Stimulated activated CD4-positive, alpha-beta T cell treated with anti-CD3 and anti-CD28 coated beads, TNF-alpha, amount 100 ng/mL, for 4 hours (primary cell): ENCODE measurements at places on chromosomes 1 and 21.

- DNase-seq, result no peak
These were observed 397.4 kb downstream of the PTPRU start for GRCh38 chr1:29633771-29634170.

DNA sequence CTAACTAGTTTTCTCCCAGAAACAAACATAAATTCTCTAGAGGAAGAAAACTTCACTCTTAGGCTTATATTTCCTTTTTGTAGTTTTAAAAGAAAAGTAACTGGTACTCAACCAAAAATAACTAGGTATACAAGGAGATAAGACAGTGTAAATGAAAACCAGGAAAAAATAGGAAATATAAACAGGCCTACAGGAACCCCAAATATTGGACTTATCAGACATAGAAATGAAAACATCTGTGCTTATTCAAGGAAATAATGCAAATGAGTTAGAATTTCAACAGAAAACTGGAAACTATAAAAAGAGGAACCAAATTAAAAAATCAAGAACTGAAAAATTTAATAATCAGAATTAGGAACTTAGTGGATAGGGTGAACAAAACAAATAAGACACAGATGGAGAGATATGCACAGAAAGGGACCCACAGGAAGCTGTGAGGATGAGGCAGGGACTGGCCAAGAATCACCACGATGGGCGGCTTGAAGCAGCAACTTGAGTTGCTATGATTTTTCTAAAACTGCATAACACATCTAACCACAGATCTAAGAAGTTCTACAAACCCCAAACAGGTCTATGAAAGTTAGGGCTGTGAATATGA, 67.5 kb upstream of the ACTRT2 start:
- no peak for DNase-seq

DNA sequence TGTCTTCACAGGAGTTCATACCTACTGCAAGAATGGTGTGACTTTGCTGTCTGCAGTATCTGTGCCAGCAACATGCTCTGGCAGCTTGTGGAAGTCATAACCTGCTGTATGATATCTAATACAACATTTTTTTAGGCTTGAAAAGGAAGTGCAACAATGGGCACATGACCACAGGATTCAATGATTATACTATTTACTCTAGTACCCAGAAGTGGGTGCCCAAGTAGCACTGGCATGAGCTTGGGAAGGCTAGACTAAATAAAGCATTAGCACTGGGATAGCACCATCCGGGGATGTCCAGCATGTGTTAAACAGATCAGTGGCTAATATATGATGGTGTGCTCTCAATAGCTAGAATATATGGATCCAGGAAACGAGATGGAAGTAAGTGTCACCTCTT, 98.6 kb upstream of the PDE4B start:
- DNase-seq, result no peak

DNA sequence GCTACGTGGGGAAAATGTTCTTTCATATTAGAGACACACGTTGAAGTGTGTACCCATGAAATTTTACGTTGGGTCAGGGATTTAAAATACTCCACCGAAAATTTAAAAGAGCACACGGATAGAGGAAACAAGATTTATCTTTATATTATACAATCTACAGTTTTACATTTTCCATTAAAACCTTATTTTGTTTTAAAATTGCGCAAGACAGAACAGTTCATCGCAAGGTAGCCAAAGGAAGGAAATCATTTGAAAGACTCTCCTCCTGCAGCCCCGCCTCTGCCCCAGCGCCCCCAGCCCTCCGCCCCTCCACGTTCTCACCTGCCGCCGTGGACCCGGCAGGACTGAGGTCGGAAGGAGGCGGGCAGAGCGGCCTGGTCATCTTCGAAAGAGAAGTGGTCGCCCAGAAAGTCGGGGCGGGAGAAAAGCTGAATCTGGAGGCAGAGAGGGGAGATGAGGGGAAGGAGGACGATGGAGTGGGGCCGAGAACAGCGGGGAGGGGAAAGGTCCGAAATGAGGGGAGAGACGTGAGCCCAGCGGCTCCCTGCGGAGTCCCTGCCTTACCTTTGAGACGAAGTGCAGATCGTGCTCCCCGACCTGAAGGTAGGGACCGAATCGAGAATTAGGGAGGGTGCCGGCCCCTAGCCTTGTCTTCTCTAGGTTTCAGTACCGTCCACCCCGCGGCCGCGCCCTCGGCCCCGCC, 18.0 kb downstream of the CRYBG2 start:
- DNase-seq, result no peak

- DNase-seq, result no peak
These were observed 28.4 kb upstream of the AHCTF1 start for GRCh38 chr1:246959944-246960693.

DNA sequence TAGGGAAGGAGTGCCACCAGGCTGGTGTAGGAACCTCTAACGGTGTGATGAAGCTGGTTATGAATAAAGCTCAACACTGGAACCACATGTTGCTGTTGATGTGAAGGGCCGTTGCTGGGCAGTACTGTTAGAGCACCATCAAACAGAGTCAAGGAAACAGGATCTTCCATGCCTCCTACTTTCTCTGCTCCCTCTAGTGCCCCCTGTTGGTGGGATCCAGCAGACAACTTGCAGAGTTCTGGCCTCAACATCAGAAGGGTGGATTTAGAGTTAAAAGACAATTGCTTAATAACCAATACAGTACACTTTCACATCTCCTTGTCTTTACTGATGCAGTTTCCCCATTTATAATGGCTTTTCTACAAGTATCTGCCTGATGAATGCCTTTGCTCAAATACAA, 336.4 kb downstream of the NTNG1 start:
- no peak for DNase-seq

DNA sequence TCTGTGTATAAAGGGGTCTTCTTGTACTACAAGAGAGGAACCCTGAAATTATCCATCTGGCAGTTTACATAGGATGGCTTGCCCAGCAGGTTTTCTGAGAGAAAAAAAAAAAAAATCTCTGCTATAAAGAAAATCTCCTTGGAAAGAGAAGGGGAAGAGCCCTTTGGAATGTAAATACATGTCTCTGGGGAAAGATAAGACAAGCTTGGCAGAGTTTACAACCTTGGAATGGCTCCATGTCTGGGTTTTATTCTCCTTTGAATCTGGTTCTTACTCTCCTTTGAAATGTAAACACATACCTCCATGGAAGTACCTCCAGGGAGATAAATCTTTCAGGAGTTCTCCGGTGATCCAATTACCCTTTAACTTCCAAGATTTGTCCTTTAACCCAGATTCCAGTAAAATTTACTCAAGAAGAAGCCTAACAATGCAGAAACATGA, 45.1 kb upstream of the DNAH14 start:
- no peak for DNase-seq

- DNase-seq, result no peak
These were observed 30.0 kb upstream of the IRF2BP2 start for GRCh38 chr1:234639961-234640360.

DNA sequence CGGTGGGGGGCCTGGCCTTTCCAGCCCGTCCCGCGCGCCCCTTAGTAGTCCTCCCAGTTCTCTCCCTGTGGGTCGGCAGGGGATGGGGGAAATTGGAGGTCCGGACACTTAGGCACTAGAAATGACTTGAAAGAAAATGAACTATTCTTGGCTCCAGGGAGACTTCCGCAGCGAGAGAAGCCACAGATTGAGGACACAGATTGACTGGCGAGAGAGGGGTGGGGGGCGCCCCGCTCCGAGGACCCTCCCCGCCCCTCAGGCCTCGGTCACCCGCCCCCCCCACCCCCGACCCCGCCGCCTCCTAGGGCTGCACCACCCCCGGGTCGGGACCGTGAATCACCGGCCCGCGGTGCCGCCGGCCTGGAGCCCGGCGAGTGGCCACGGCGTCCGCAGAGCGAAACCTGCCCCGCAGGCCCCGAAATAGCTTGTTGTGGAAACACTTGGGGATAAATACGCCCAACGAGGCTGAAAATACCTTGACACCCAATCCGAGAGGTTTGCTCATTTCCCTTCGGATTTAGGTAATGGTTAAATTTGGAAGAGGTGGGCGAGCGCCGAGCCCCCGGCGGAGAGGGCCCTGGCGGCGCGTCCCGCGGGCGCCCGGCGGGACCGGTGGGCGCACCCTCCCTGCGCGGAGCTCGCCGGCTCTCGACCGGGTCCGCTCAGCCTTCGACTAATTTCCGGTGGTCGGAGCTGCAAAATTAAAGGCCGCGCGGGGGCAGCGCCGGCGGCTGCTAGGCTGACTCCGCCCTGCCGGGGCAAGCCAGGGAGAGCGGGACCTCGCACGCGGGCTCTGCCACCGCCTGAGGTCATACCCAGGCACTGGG, at the start of gene GFI1:
TSS of gene GFI1 (minus strand) at position 675 of the 827 bp plus-strand sequence. CDS start 3,438 bp downstream, outside the sequence.
- peak; percentile 43 for DNase-seq

- no peak for DNase-seq
These were observed 532.8 kb downstream of the MATN1 start for GRCh38 chr1:30190511-30191153.

GRCh38 chr1:106889583-106889982, 166.9 kb upstream of the PRMT6 start:
- no peak for DNase-seq

GRCh38 chr1:40399984-40400704, 26.6 kb downstream of the SMAP2 start:
- no peak for DNase-seq

GRCh38 chr1:64514197-64514765, 44.4 kb downstream of the CACHD1 start:
- DNase-seq, result no peak

GRCh38 chr1:81805537-81806431, 5.0 kb downstream of the ADGRL2 start:
- DNase-seq, result no peak

DNA sequence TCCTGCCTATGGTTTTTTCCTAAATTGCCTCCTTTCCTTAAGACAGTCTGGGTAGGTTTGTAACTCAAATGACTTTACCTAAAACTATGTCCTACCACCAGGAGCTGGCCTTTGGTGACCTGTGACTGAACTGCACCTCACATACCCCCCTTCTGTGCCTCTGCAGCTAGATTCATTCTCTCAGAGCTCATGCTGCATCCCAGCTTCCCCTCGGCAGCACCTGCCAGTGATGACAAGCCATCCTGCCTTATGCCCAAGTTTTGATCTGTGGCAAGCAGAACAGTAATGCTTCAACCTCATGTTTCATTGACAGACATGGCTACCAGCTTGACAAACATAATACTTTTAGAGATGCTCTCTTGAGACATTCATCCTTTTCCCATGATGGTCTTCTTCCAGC, 141.9 kb downstream of the TSEN15 start:
- no peak for DNase-seq

DNA sequence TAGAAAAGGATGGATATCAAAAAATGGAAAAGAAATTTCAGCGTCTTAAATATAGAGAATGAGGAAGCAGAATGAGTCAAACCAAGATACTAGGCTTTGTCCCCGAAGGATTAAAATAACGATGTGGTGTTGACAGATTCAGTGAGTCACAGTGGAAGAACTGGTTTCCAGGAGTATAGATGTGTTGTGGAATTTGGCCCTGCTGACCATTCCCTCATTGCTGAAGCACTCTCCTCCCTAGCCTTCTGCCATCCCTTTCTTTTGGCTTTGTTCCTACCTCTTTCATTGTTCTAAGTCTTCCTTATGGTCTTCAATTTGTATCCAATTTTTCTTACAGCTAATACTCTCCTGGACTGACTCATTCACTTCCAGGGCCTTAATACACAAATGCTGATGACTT, 23.1 kb upstream of the USP25 start:
- DNase-seq, result no peak

GRCh38 chr1:24386931-24387330, 26.7 kb downstream of the STPG1 start:
- no peak for DNase-seq

GRCh38 chr1:30609336-30609998, 113.9 kb downstream of the MATN1 start:
- no peak for DNase-seq

DNA sequence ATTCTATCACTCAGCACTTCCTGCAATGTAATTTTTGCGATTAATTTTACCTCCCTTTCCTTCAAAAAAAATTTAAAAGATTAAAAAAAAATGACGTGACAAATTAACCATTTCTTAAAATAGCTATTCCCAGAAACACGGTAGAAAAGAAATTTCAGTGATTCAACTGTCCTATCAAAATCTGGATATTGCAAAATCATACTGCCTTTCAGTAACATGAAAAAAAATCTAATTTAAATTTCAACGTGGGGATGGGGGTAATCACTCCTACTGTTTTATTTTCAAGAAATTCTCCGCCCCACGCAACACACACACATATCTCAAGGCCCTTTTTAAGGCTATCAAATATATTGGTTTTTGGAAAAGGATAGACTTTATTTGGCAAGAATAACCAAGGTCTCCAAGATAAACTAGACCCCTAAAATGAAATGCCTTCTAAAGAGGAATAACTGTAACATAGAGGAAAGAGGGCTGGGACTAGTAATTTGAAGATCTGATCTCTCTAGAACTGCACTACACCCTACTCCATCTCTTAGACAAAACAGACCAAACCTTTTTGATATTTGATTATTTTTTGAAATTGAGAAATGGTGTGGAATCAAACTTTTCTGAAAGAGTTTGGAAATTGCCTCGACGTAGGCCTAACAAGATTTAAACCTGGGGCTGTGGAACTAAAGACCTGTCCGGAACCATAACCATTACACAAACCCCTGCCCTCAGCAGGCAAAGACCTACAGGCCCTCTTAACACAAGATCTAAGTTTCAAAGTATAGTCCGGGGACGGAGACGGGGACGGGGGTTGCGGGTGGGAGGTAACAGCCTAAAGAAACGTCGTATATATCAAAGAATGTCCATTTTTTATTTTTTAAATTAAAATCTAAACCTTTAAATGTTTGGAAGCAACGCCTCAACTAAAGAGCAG, 941 bp downstream of the ARNT start:
- DNase-seq, result no peak

- DNase-seq, result no peak
These were observed 26.2 kb downstream of the NAV1 start for GRCh38 chr1:201565024-201565730.

- DNase-seq, result no peak
These were observed 160.2 kb upstream of the IRF2BP2 start for GRCh38 chr1:234769986-234770795.

GRCh38 chr1:240998441-240999015, 358.5 kb downstream of the RGS7 start:
- no peak for DNase-seq

- no peak for DNase-seq
These were observed 2.2 kb upstream of the CBR3 start for GRCh38 chr21:36132696-36133095.

DNA sequence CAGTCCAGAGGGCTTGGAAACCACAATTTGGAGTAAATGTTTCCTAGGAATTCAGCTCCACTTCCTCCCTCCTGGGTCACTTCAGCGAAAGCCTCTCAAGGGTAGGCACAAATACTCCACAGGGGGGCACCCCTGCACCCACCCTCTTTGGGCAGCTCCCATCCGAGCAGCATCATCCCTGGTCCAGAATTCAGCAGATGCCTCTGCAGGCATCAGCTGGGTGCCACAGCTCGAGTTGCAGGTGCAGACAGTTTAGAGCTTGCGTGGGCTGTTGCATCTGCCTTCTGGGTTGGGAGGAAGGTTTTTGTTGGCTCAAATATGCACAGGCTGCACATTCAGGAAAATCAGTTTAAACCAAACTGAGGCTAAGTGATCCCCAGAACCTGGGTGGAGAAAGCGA, 25.0 kb downstream of the KANK4 start:
- no peak for DNase-seq

GRCh38 chr1:224535641-224536040, 80.5 kb upstream of the CNIH3 start:
- DNase-seq, result no peak
